ENCODE measurements at places on chromosomes 12 and 14. TPM values are rescaled to one million over a fixed set of nuclear protein-coding genes. Genes with fewer than 3 reads are reported as not detected.

DNA sequence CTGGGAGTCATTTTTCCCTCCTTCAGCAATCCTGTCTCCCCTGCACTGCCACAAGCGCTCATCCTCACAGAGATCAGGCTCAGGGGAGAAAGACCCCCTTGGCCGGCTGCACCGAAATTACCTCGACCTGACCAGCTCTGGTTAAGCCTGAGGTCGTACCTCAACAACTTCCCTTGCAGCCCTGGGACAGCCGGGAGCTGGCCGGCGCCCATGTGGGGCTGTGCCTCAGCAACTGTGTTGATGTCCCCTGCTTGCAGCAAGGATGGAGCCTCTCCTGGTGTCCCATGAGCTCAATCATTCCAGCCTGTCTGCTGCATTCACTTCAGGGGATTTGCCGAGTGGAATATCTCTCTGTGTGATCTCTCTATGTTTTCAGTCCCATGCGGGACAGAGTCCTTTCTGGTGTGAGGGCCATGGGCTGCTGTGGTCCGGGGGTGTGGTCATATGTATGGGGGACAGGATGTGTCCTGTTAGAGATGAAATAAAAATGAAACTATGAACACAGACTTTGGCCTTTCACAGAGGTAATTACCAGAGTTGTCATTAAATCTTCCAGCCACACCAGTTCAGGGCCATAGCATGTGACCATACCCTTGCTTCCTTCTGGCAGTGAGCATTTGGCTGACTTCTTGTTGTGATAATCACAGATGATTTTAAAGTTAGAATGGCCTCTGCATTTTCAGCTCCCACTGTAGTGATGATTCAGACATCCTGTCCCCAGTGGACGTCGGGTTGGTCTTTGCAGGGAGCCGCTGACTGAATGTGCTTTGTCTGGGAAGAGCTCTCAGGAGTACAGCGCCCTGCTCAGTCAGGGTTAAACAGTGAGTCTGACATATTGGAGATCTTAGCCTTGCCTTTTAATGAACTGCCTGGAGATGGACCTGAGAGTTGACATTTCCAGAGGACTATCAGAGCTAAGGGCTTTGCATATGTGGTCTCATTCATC, 405.9 kb downstream of the AACS start:
- H3K4me1 ChIP-seq: no peaks in the 10 kb centered on the region
- no peak overlapping the region for H3K27ac ChIP-seq
- DNase-seq: no peak
- H3K4me3 ChIP-seq: no peak overlapping the region
- H3K36me3 ChIP-seq: no peaks in the 10 kb centered on the region

DNA sequence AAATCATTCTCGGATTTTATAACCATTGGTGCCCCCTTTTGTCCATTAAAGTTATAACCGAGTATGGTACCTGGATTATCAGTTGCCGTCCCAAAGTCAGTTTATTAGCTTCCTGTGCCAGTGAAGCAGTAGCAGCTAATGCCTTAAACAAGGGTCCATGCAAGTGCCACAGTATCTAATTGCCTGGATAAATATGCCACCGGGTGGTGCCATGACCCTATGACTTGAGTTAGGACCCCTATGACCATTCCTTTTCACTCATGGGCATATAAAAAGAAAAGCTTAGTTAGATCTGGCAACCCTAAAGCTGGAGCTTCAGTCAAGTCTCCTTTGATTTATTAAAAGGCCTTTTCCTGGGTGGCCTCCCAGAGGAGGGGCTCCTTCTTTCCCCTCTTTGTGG, 1314.6 kb downstream of the TMEM121 start:
- peaks cover 3% of the 10 kb centered on the region for H3K4me1 ChIP-seq
- no peaks in the 10 kb centered on the region for H3K36me3 ChIP-seq
- no peaks in the 10 kb centered on the region for H3K27me3 ChIP-seq
- H3K27ac ChIP-seq: no peak overlapping the region

DNA sequence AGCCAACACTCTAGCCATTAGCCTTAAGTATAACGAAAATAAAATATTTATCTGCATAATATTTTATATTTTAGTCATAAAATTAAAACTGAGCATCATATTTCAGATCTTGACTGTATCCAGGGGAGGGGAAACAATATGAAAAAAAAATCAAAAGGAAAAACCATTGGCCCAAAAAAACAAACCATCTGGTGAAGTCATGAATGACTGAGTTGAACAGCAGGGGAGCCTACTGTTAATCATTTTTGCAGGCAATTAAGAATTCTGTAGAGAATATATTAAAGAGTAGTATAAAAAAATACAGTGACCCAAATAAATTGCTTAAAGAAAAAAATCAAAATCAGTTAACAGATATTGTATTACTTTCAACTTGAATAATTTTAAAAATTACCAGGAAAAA, 224.8 kb downstream of the C12orf50 start:
- H3K4me1 ChIP-seq: no peaks in the 10 kb centered on the region
- no peak overlapping the region for H3K4me3 ChIP-seq
- H3K27ac ChIP-seq: no peak overlapping the region
- no peak for DNase-seq

Gene PPM1A
- 54.5 TPM for total RNA-seq

DNA sequence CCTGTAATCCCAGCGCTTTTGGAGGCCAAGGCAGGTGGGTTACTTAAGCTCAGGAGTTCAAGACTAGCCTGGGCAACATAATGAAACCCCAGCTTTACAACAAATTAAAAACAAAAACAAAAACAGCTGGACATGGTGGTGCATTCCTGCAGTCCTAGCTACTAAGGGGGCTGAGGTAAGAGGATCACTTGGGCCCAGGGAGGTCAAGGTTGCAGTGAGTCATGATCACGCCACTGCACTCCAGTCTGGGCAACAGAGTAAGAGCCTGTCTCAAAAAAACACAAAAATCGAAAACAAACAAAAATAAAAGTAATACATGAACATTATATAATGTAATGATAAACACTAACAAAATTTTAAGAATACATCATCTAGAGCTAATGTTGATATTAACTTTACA, 46.2 kb upstream of the GRIP1 start:
- H3K36me3 ChIP-seq: no peaks in the 10 kb centered on the region
- no peak overlapping the region for H3K4me3 ChIP-seq
- H3K4me1 ChIP-seq: no peaks in the 10 kb centered on the region

DNA sequence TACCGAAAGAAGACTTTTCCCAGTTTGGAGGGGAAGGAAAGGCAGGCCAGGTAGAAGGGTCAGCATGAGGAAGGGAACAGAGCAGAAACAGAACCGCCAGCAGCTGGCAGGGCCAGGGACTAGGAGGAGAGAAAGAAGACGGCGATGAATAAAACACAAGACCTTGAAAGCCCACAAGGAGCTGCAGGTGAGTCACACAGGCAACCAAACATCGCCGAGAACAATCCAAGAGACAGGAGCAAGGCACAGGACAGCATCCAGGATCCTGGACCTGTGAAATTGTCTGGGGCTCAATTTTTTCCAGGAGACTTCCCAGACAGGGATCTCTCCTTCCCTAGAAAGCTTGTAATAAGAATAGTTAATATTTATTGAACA, 47.3 kb downstream of the NUAK1 start:
- no peak overlapping the region for H3K4me3 ChIP-seq
- H3K27ac ChIP-seq: no peak overlapping the region

GRCh38 chr14:92959761-92960680, 37.1 kb downstream of the CHGA start:
- H3K4me3 ChIP-seq: no peak overlapping the region
- H3K4me1 ChIP-seq: no peaks in the 10 kb centered on the region
- no peak for DNase-seq
- H3K27me3 ChIP-seq: no peaks in the 10 kb centered on the region
- no peak overlapping the region for H3K27ac ChIP-seq

- H3K27me3 ChIP-seq: no peaks in the 10 kb centered on the region
- peaks cover 24% of the 10 kb centered on the region for H3K4me1 ChIP-seq
- DNase-seq: peak; percentile 93
- peaks cover 54% of the 10 kb centered on the region for H3K36me3 ChIP-seq
Measured at GRCh38 chr14:23094666-23095195, at the start of gene ACIN1. TSS of gene ACIN1 (minus strand) at chr14:23095136. CDS start at chr14:23095112, 24 bp downstream.

DNA sequence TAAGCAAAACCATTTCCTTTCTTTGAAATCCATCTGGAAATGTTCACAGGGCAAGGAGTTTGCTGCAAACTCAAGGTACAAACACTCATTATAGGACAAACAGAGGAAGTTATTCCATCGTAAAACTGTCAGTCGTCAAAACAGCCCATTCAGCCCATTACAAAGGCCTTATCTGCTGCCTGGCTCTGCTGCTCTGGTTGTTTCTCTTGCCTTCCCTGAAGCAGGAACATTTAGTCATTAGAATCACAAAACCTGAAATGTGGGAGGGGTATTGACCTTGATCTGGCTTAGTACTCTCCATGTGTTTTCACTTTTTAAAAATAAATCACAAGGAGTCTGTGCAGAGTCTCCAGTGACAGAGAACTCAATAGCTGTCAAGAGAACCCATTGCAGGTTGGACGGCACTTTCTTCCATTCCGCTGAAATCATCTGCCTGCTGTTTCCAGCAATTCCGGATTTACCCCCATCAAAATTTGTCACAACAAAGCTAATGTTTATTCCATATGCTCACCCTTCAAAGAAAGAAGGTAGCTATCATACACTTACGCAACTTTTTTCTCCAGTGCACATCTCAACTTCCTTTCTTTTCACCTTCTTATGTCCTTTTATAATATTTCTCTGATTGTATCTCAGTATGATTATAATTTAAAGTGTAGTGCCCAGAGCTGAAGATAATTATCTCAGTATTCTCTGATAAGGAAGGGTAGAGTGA, 24.6 kb upstream of the ITPR2 start:
- H3K36me3 ChIP-seq: no peaks in the 10 kb centered on the region
- peak; percentile 49 for DNase-seq

Gene P2RX2
- total RNA-seq: not detected

Gene KRT1
- total RNA-seq: not detected

Gene NTF3
- total RNA-seq: not detected

DNA sequence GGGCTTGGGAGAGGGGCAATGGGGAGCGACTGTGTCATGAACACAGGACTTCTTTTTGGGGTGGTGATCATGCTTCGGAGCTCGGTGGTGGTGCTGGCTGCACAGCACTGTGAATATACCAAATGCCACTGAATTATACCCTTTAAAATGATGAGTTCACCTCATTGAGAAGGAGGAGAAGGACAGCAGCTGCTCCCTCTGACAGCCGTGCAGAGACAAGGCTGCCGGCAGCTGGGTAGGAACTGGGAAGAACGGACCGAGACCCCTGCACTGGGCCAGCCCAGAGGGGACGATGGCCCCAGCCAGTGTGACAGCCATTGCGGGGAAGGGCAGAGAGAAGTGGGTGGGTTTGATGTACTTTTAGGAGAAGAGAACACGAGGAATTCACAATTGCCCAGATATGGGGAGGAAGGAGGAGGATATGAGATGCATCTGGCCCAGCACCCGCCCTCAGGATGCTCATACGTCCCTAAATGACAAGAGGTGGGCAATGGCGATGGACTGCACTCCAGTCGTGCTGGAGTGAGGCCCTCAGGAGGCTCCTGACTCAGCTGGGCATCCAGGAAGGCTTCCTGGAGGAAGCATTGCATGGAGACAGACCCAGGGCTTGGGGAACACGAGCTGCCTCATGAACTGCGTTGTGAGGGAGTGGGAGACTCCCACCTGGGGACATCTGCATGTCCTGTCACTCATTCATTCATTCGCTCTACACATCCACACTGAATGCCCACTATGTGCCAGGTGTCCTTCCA, 64.3 kb upstream of the C14orf180 start:
- no peak overlapping the region for H3K27ac ChIP-seq
- H3K36me3 ChIP-seq: no peaks in the 10 kb centered on the region
- no peak for DNase-seq
- no peak overlapping the region for H3K4me3 ChIP-seq

DNA sequence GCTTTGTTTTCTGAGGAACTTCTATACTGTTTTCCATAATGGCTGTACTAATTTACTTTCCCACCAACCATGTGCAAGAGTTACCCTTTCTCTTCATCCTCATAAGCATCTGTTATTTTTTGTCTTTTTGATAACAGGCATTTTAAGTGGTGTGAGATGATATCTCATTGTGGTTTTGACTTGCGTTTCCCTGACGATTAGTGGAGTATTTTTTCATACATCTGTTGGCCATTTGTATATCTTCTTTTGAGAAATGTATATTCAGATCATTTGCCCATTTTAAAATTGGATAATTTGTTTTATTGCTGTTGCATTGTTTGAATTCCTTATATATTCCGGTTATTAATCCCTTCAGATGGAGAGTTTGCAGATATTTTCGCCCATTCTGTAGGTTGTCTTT, 10.2 kb upstream of the HMGA2 start:
- no peaks in the 10 kb centered on the region for H3K27me3 ChIP-seq
- DNase-seq: peak; percentile 53
- no peaks in the 10 kb centered on the region for H3K36me3 ChIP-seq
- H3K27ac ChIP-seq: peak overlapping the region; percentile 41

DNA sequence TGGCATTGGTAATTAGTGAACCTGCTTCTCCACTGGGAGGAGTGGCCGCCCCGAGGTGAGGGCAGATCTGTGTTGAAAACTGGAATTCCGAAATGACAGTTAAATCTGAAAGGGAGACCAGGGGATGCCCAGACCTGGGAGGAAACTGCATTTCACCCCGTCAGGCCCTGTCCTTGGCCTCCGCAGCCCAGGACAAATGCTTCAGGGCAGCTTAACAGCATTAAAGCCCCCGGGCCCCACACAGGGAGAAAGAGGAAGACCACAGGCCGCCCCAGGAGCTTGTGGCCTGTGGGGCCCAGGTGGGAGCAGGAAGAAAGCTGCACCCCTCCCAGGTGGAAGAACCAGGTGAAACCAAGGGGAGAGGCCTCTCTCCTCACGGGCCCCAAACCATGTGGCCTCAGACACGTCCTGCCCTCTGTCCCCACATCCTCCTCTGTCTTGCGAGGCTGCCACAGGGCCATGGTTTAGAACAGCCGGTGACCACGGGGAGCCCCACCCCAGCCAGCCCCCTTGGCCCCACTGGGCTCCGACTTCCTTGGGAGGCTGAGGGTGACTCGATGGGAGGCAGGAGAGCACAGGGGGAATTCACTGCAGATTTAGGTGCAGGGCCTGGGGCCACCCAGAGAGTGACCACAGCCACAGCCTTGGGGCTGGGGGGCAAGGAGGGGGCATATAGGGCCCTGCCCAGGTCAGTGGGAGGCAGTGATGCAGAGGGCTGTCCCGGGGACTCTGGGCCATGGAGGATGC, 265.4 kb downstream of the ADGRD1 start:
- DNase-seq: no peak
- H3K27ac ChIP-seq: no peak overlapping the region
- peaks cover 21% of the 10 kb centered on the region for H3K4me1 ChIP-seq
- H3K4me3 ChIP-seq: no peak overlapping the region
- no peaks in the 10 kb centered on the region for H3K36me3 ChIP-seq

DNA sequence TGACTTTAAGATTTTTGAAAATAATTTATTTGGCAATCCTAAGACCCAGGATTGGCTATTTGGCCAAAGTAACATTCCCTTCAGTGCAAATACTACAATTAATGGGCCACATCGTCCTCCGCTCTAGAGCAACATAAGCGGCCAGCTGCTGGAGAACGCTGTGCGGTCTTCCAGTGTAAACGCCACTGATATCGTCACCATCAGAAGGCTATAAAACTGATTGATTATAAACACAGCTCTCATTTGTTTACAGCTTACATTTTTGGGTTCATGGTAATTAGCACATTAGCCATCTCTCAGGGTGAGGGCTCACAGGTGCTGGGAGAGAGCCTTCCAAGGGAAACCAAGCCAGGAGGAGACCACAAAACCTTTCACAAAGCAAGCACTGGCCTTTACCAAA, 130.1 kb upstream of the BMP4 start:
- H3K27me3 ChIP-seq: peaks cover 4% of the 10 kb centered on the region
- no peaks in the 10 kb centered on the region for H3K4me1 ChIP-seq
- H3K4me3 ChIP-seq: no peak overlapping the region
- no peak for DNase-seq
- no peak overlapping the region for H3K27ac ChIP-seq
- H3K36me3 ChIP-seq: no peaks in the 10 kb centered on the region

Gene MMAB
- 97.6 TPM for total RNA-seq

Data from A673 (cell line).